ENCODE measurements at places on chromosomes 5 and 9.
A peak's percentile ranks its signal among the peaks of the same experiment; 100 is the strongest.

- DNase-seq: no peak
Observed at GRCh38 chr9:6921315-6921714, 163.5 kb downstream of the KDM4C start.

DNA sequence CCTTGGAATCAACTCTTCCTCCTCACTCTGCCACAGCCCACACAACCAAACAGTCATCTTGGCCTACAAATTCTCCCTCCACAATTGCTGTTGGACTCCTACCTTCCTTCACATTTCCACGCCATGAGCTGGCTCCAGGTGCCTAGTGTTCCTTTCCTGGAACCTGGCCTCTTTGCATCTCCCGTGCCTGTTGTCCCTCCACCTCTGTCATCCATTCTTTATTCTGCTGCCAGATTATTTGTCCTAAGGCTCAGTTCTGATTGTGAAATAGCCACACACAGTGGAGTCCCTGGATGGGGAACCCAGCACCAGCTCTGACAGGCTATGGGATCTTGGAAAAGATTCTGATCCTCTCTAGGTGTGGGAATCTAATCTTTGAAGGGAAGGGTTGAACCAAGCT lies 109.1 kb upstream of the ANKH start:
- no peak for DNase-seq

DNA sequence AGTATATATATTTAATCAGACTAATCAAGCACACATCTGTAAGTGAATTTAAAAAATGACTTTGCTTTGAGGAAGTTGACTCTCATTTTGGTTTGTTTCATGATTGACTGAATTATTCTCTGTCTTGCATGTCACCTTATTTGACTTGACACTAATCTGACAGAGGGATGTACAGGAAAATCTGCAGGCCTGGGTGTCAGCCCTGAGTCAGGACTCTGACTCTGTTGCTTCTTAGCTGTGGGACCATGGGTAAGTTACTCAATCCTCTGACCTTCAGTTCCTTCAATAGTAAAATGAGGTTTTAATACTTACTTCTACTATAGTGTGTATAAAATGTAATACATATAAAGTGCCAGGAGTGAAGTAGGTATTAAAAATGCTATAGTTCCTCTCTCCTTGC lies 415.9 kb downstream of the ARHGEF28 start:
- no peak for DNase-seq

GRCh38 chr5:134577022-134577795 lies 51.7 kb downstream of the JADE2 start:
- DNase-seq: no peak

GRCh38 chr5:143826951-143827444 lies 15.0 kb downstream of the HMHB1 start:
- peak; percentile 53 for DNase-seq

DNA sequence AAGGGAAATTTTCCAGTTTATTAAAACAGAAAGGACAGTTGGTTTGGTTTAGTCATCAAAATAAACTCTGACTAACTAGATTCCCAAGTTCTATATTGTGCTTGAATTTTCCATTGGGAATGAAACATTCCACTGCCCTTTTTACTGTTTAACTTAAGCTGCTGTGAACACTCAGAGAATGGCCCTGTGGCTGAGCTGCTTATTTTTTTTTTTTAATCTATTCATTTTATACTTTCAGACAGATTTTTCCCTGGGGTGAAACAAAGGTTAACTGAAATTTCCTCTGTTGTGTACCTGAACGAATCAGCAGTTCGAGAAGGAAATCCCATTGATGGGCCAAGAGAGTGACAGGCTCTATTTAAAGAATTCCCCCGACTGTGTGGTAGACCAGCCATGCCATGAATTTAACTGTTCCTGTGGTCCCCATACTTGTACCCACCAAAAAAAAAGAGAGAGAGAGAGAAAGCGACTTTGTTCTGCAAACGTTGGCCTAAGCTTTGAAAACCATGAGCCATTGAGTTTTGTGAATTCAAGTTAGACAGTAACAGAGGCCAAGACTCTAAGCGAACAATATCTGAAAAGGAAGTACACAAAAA lies 138.7 kb upstream of the GRHPR start:
- no peak for DNase-seq

- no peak for DNase-seq
Observed at GRCh38 chr9:36924071-36924470, 110.0 kb downstream of the PAX5 start.

DNA sequence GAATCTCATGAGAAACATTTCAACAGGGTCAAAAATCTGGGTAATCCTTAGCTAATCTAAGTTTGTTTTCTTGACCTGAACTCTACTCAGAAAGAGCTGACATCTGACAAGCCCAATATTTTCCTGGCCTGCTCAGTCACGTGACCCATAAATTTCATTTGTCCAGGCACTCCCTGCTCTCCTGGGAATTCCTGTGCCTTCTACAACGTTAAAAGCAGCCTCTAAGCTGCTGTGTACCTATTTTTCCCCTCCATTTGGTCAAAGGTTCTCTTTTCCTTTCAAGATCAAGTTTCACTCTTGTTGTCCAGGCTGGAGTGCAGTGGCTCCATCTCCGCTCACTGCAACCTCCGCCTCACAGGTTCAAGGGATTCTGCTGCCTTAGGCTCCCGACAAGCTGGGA lies 148.8 kb upstream of the ABCA1 start:
- DNase-seq: no peak

- no peak for DNase-seq
Observed at GRCh38 chr5:172724242-172725183, 46.5 kb downstream of the DUSP1 start.

- DNase-seq: no peak
Observed at GRCh38 chr5:135069895-135070657, 36.0 kb upstream of the PITX1 start.

DNA sequence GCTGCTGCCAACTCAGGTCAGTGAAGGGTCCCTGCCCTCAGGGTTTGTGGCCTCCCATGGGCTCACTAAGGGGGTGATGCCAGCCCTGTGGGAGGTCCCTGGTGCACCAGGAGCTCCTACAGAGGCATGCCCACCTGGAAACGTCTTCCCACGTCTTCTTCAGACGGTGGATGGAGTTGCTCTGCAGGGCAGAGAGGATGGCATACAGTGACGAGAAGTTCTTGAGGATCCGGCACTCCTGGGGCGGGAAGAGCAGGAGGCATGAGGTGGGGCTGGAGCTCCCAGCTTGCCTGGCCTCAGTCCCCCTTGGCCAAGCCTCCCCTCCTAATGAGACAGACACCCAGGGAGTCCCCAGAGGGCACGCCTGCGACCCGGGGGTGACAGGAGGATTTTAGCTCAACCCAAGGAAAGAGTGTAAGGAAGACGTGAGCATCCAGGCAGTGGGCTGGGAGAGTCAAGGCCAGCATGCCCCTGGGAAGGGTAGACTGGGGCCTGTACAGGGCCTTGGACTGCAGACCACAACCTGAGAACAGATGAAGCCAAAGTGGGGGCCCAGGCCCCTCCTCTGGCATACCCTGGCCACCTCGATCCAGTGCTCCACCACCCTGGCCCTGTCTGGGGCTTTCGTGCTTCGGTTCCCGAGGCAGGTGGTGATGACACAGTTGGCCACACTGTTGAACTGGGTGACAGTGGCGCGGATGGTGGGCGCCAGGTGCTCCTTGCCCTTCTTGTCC lies 14.4 kb downstream of the RALGDS start:
- no peak for DNase-seq

- no peak for DNase-seq
Observed at GRCh38 chr5:94674490-94675382, 56.3 kb downstream of the SLF1 start.
